ENCODE measurements at places on chromosomes 7 and 10.

DNA sequence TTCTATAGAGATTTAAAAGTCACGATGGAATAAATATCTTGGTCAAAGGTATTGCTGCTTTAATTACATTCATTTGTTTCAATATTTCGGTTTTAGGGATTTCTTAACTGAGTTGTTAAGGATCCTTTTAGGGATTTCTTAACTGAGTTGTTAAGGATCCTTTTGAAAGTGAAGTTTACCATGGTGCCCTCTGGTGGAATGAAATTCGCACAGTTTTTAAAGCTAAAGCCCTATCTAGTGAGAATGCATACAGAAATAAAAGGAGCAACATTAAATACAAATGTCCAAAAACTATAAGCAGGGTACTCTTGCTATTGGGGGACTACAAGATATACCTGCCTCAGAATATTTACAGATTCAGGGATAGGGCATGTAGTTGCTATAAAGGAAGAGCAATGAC is 193.7 kb downstream of the RNLS start:
- no peak for DNase-seq

- DNase-seq: peak; percentile 25
These were observed 257.1 kb downstream of the GLI3 start for GRCh38 chr7:41979834-41980307.

DNA sequence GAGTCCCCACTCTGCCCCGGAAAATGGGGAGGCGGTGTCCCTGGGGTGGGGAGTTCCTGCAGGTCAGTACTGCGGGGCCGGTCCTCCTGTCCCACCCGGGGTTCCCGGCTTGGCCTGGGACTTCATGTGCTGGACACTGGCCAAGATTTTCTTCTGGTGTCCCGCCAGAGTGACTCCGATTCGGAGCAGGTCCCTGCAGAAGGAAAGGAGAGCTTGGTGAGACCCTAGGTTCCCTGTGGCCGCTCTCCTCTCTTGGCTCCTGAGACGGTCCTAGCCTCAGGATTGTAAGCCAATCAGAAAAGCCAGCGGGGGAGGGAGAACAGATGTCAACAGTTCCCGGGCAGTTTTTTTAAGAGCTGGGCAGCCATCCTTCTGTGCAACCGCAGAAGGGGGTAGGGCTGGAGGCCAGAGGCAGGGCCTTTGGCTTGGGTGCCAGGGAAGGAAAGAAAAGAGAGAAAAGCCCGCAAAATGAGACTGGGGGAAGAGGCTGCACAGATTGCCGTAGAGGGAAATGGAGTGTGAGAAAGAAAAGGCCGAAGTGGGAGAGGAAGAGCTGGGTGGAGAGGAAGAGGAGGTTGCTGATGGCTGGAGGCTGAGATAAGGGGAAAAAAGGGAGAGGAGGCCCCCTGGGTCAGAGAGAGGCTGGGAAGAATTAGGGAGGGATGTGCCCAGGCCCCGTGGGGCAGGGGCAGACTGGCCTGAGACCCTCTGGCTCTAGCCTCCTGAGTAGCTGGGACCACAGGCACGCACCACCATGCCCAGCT is 23.7 kb downstream of the EPHB4 start:
- DNase-seq: peak; percentile 76

DNA sequence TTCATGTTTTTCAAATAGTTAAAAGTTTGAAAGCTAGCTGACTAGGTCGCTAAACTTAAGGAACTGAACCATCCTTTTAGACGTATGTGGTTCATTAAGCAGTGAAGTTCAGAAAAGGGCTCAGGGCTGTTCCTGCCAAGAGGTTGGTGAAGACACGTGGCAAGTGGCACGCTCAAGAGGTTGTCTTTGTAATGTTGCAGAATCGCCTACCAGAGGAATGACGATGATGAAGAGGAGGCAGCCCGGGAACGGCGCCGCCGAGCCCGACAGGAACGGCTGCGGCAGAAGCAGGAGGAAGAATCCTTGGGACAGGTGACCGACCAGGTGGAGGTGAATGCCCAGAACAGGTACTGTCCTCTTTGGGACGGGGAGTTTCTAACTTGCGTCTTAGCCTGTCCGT is 57.8 kb upstream of the AGBL3 start:
- DNase-seq: no peak

DNA sequence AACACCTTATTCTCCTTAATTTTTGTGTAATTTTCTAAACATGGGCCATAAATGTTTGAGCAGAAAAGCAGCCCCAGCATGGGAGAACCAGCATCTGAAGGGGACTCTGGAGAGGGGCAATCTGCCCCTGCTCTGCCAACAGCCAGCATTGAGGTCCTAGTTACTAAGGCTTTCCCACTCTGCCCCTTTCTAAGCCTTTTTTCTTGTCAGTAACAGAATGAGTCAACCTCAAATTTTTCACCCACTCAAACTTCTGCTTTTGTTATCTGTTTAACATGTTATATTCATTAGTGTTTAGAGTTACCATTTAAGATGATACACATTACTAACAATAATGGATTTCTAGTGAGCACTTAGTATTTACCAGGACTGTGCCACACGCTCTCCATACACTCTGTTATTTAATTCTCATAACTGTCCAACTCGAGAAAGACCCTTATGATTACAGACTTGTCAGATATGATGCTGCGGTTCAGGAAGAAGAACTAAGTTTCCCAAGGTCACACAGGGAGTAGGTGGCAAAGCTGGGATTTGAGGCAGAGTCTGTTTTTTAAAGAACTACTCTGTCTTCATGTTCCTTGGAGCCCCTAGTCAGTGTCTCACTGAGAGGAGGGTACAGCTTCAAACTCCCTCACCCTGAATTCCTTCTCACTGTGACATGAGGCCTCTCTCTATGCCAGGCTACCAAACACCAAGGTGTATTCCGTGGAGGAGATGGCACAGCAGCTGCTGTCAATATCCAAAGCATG is 19.9 kb upstream of the GPAM start:
- no peak for DNase-seq

- DNase-seq: no peak
These were observed 102.6 kb downstream of the PLXDC2 start for GRCh38 chr10:19918794-19919193.

DNA sequence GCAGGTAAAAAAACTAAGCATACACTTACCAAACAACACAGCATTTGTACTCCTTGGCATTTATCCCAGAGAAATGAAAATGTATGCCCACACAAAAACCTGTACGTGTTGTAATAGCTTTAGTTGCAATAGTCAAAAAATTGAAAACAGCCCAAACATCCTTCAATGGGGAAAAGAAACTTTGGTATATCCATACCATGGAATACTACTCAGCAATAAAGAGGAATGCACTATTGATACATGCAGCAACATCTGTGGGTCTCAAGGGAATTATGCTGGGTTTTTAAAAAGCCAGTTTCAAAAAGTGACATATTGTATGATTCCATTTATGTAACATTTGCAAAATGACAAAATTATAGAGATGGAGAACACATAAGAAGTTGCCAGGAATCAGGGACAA is 35.4 kb downstream of the DPCD start:
- no peak for DNase-seq

DNA sequence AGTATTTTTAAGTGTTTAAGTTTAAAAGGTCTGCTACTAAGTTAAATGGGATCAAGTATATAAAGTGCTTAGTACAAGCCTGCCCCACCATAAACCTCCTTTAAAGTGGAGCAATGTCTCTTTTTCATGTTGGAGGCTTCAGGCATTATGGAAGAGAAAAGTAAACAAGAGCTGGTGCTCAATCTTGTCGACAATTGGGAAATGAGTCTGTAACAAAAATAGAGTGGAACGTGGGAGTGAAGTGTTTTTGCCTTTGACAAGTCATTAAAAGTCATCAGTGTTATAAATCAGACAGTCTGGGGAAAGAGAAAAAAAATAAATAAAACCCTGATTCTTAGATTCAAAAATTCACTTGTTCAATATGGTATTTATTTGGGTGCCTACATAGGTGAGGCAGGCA is 44.7 kb downstream of the DNAJC12 start:
- no peak for DNase-seq

GRCh38 chr7:123143252-123144006 is 56.3 kb downstream of the SLC13A1 start:
- DNase-seq: no peak

DNA sequence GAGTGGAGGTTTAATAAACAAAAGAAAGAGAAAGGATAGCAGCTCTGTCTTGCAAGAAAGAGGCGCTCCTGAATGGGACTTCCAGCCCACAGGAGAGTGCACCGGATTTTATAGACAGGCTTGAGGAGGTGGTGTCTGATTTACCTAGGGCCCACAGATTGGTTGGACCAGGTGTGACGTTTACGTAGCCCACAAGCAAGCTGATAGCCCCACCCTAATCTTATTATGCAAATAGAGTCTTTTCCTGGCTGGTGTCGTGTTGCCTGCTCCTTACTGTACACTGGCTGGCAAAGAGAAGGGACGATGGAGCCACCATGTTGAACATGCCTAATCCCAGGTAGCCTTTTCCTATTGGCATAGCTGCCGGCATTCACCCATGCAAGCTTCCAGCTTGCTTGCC is 319.7 kb upstream of the POM121L12 start:
- no peak for DNase-seq

Measured in A549 (cell line).